Chondrocyte (in vitro differentiated cells): ENCODE measurements at places on chromosomes 2 and 18.
A peak's percentile ranks its signal among the peaks of the same experiment; 100 is the strongest.

DNA sequence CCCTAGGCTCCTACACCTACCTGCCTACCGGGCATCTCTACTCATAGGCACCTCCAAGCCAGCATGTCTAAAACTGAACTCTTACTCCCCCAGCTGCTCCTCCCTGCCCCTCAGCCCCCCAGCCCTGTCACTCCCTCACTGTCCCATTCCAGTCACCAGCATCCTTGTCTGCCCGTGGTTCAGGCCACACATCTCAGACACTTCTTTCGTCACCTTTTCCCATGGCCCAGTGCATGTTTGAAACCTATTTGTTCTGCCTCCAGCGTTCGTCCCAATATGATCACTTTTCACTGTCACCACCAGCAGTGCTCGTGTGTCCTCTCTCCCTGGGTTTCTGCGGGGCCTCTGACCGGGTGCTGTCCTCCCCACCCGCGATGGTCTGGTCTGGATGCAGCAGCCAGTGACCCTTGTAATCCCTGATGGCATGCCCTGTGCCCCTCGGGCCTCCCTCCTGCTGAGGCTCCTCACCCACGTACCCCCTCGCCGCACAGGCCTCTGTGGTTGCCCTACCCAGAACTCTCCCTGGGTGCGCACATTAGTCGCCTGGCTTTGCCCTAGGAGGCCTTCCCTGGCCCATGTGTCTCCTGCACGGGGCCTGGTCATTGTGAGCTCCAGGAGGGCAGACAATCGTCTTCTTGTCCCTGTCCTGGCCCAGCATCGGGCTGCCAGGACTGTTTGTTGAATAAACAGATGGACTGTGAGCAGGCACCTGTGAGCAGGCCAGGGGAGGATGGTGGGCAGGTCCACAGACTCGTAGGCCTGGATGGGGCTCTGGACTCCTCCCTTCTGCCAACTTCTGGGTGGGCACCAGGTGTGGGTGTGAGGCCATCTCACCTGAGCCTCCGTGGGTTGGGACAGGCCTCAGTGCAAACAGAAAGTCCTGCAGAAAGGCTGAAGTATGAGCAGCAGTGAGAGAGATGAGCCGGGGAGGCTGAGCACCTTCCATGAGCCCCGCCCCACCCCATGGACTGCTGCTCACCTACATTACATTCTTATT is 15.5 kb downstream of the LDLRAD4 start:
- no peak for DNase-seq

GRCh38 chr18:46071653-46072375 is at the start of gene PSTPIP2:
TSS of gene PSTPIP2 (minus strand) at chr18:46072260. CDS start at chr18:46072188, 72 bp downstream.
- no peak for DNase-seq

DNA sequence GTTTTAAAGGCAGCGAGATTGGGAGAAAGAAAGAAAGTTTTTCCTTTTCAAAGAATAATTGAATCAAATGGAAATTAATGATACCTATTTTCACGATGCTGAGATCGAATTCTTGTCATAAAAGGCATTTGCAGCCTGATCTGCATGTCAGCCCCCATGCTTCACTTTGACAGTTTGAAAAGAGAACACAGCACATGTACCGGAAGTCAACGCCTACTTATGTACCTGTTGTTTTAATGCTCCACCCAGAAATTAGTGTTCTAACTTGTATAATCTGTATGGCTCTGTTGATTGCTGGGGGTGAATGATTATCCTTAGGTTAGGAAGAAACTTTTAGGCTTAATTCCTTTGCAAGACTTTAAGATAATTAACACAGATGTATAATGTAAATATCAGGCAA is 31.0 kb downstream of the EEF1B2 start:
- DNase-seq = no peak

DNA sequence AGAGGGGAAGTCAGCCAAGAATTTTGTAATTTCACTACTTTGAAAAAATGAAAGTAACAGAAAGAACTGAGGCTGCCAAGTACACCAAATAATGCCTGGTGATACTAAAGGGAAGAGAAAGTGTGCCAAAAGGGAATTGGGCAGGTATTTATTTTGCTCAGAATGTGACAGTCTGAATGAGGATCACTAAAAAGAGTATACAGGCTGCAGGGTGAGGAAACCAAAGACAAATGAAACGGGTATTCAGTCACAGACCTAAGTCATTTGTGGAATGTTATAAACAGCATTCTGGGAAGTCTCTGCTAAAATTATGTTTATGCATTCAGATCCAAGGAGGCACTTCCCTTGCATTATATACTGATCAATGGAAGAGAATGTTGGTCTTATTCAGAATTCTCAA is 418.6 kb upstream of the SLC39A10 start:
- DNase-seq = no peak

- DNase-seq = peak; percentile 77
Measured at GRCh38 chr18:35580701-35581539, 620 bp upstream of the GALNT1 start.

- no peak for DNase-seq
Measured at GRCh38 chr2:193276560-193276959, 1081.8 kb upstream of the TMEFF2 start.

GRCh38 chr18:6564950-6565814 is 150.5 kb upstream of the L3MBTL4 start:
- no peak for DNase-seq

- no peak for DNase-seq
Measured at GRCh38 chr18:63284827-63285733, 34.5 kb downstream of the BCL2 start.

DNA sequence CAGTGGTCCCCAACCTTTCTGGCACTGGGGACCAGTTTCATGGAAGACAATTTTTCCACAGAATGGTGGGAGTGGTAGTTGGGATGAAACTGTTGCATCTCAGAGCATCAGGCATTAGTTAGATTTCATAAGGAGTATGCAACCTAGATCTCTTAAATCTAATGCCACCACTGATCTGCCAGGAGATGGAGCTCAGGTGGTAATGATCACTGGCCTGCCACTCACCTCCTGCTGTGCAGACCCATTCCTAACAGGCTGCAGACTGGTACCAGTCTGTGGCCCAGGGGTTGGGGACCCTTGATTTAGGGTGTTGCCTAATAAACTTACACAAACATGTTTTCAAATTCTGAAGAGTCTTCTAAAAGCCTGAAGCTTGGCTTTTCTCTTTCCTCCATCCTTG is 261.3 kb downstream of the CDH19 start:
- DNase-seq = no peak

GRCh38 chr18:32610176-32610575 is 139.5 kb upstream of the GAREM1 start:
- DNase-seq = no peak

GRCh38 chr2:75241696-75242095 is 42.4 kb upstream of the TACR1 start:
- DNase-seq = no peak

DNA sequence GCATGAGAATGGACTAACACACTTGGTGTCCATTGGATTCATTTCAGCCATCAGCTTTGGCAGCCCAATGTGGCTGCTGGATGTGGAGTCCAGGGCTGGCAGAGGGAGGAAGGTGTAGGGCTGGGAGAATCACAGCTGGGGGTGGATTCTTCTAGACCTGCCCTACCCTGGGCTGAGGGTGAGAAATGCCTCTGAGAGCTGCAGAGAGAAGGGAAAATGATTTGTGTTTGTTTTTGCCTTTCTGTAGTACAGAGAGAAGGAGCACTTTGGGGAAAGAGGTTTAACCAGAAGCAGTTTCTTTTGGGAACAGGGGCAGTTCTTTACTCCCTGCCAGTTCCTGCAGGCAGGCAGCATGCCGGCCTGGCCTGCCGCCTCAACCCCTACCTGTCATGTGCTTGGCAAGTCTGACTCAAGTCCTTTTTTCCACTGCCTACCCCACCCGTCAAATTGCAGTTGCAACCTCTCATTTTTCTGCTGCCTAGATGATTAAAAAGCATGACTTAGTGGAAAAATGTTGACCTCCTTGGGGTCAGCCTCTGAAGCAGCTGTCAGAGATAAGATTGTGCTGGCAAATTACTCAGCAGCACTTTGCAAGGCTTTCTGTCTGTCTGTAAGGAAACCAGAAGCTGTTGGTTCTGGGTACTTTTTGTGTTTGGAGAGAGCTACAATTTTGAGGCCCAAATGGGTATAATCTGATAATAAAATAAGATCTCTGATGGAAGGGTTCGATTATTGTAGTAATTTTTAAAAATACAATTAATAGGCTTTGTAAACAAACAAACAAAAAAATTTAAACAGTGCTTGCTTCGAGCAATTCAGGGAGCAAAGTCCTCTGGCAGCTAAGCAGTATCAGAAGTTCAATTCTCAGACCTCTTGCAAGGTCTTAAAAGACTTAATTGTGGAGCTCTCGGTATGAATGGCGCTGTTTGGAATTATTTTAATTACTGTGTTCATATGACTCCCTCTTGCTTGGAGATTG is 21.7 kb downstream of the LBH start:
- no peak for DNase-seq

DNA sequence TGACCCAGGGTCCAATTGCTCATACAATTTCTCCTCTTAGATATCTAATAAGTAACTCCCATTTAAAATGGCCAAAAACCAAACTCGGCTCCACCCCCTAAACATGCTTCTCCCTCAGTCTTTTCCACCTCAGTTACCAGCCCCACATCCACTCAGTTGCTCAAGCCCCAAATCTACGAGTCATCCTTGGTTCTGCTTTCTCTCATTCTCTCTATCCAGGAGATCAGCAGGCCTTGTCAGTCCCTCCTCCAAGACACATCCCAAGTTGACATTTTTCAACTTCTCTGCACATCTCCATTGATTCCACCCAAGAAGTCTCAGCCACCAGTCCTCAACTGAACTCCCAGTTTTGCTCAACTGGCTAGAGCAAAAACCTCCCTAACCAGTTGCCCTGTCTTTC is 40.5 kb upstream of the RTN4 start:
- no peak for DNase-seq

- no peak for DNase-seq
Measured at GRCh38 chr2:54683596-54683995, 39.9 kb upstream of the EML6 start.

- DNase-seq = no peak
Measured at GRCh38 chr2:41937464-41937906, 110.3 kb upstream of the PKDCC start.

GRCh38 chr2:182444806-182445205 is 18.0 kb upstream of the PDE1A start:
- no peak for DNase-seq

- DNase-seq = no peak
Measured at GRCh38 chr2:24744356-24744755, 48.8 kb downstream of the PTRHD1 start.

GRCh38 chr2:150983314-150983897 is 278.3 kb downstream of the RBM43 start:
- DNase-seq = no peak

DNA sequence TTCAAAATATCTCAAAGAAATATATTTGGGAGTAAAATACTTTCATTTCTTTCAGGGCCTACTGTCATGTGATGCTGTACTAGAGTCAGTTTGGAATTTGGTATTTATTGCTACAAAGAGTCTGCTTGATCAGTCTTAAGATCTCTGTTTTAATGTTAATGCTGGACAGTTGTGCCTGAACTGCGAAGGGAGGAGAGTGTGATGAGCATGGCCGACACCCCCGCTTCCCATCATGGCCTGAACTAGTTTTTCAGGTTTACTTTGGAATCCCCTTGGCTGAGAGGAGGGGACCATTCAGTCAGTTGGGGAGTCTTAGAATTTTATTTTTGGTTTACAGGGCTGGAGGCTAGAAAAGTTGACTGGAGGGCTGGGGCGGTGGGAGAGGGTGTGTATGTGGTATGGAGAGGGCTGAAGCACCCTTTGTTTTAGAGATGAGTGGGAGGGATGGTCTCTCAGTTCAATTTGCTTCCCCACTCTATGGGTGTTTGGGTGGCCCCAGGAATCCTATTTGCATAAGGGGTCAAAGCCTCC is 20.9 kb upstream of the TEX44 start:
- DNase-seq = no peak

DNA sequence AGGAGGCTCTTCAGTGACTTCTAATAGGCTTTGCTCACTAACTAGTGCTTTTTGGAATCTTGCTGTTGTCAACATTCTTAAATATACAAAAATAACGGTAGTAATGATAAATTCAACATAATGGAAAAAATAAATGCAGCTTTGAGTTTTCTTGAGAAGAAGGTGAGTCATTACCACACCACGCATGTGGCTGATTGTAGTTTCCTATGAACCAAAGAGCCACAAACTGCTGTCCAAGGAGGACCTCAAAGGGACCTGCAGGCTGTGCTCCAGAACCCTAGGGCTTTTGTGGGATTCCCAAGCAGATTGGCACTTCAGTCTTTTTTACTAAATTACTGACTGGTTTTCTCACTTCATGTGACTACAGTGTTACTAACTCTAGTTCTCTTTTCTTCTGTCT is 66.7 kb downstream of the TPGS2 start:
- DNase-seq = no peak

GRCh38 chr2:24830351-24830750 is 37.1 kb downstream of the CENPO start:
- DNase-seq = no peak

DNA sequence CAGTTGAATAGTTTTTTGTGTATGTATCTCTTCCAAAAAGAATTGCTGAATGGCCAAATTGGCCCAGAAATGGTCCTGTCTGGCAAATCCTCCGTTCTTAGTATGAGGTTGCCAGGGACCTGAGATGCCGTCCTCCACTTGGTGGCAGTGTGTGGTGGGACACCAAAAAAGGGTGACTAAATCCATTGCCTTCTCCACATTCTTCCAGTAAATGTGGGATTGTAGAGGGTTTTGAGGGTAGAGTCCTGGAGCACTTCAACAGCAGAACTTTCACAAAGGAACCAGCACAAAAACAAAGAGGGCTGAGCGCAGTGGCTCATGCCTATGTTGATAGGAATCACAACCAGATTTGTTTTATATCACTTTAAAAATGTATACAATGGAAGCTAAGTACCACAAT is 199.9 kb downstream of the BCL2 start:
- no peak for DNase-seq

- DNase-seq = no peak
Measured at GRCh38 chr18:73286584-73286983, 418.8 kb upstream of the NETO1 start.

DNA sequence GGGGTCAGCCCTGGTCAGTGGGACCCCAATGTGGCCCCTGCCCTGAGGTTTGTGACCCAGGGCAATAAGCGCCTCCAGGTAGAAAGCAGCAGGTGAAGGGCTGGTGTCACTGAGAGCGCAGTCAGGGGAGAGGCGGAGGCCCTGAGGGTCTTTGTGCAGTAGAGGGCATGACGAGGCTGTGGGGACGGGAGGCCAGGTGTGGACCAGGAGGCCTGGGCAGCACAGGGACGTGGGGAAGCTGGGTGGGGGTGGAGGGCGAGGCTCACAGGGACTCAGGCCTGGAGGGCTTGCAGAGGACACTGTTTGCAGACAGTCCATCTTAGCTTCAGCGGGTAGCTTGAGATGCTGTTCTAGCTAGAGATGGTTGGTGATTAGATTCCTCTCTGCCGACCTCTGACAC is 32.0 kb downstream of the TRAF3IP1 start:
- DNase-seq = no peak

GRCh38 chr2:460861-461260 is 173.0 kb upstream of the ALKAL2 start:
- DNase-seq = no peak
